Chondrocyte (in vitro differentiated cells): ENCODE measurements at places on chromosomes 16 and 17. TPM values are rescaled to one million over a fixed set of nuclear protein-coding genes. Genes with fewer than 3 reads are reported as not detected.

- peaks cover 18% of the 10 kb centered on the region for H3K4me1 ChIP-seq
- no peaks in the 10 kb centered on the region for H3K36me3 ChIP-seq
- DNase-seq = no peak
- H3K27me3 ChIP-seq = no peaks in the 10 kb centered on the region
- H3K4me3 ChIP-seq = no peak overlapping the region
Observed at GRCh38 chr16:75280331-75280804, 28.9 kb upstream of the BCAR1 start.

- H3K4me3 ChIP-seq = no peak overlapping the region
- peaks cover 1% of the 10 kb centered on the region for H3K27me3 ChIP-seq
- DNase-seq = no peak
Observed at GRCh38 chr17:77772899-77773358, 185.6 kb upstream of the TNRC6C start.

DNA sequence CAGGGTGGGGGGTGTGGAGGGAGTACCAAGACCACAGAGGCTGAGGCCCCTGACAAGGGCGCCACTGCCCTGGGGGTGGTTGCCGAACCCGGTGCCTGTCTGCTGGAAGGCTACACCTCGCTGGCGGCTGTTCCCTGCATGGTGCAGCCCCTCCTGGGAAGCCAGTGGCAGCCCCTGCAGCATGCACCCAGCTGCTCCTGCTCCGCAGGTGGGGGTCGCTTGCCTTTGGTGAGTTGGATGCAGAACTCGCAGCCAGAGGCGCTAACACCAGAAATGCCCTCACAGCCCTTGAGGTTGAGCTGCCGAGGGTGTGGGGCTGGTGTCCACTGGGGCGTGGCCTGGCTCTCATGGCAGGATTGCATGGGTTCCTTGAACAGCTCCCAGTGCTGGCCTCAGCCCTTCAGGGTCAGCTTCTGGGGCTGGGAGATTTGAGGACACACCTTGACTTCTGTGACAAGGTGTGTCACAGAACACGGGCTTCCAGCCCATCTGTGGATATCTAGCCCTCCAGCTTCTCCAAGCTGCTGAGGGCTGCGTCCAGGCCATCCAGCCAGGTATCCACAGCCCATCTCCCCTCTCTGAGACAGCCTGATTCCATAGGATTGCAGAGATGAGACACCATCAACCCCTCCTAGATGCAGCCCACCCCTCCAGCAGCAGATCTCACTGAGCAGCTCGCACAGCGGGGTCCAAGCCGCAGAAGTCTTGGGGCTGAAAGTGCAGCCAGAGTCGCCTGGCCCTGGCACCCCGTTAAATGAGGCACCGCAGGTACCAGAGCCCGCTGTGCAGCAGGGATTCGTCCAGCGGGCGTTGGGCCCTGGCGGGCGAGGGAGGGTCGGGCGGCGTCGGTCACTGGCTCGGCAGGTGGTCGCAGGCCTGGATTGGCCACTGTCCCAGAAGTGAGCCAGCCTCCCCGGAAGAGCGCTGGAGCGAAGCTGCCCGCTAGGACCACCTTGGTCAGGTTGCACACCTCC lies 586.3 kb downstream of the KCNJ18 start:
- H3K27me3 ChIP-seq = no peaks in the 10 kb centered on the region
- H3K27ac ChIP-seq = no peak overlapping the region
- no peaks in the 10 kb centered on the region for H3K36me3 ChIP-seq
- DNase-seq = peak; percentile 85
- no peak overlapping the region for H3K4me3 ChIP-seq
- no peaks in the 10 kb centered on the region for H3K4me1 ChIP-seq

GRCh38 chr16:21694609-21695008 lies 30.8 kb downstream of the OTOA start:
- no peak for DNase-seq
- H3K4me1 ChIP-seq = no peaks in the 10 kb centered on the region
- no peak overlapping the region for H3K27ac ChIP-seq

DNA sequence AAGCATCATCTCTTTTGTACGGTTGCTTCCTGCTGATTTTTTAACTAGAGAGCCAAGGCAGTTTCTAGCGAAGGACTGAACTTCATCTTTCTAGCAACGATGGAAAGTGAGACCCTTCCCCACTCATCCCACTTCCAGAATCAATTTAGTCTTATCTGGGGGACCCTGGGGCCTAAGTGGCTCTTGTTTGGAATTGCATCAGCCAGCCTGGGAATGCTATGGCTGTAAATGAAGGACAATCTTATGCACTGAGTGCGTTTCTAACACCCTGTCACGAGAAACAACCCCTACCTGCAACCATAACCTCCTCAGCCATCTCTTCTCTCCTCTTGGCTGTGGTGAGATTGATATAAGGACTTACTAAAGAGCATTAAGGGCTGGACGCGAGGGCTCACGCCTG lies 64.8 kb downstream of the ERCC4 start:
- H3K27ac ChIP-seq = no peak overlapping the region
- H3K27me3 ChIP-seq = no peaks in the 10 kb centered on the region
- no peak overlapping the region for H3K4me3 ChIP-seq
- peaks cover 6% of the 10 kb centered on the region for H3K4me1 ChIP-seq

The CYBA gene
- total RNA-seq = 13.4 to 55.1 TPM (median 51.7 TPM) in 3 replicates

The ASIC2 gene
- not detected in 3 replicates for total RNA-seq

DNA sequence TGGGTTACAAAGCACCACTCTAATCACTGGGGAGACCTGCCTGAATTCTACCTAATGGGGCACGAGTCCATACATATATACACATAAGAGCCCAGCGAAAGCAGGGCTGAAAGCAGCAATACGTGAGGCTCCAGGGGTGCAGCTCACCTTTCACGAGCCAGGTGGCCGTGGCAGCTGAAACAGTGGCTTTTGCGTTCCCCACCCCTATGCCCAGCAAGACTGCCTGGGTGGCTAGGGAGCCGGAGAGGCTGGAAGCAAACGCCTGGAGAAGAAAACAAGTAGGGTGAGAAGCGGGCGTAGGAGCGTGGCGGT lies 618 bp downstream of the RUSF1 start:
- no peaks in the 10 kb centered on the region for H3K27me3 ChIP-seq
- peak overlapping the region; percentile 88 for H3K4me3 ChIP-seq
- H3K4me1 ChIP-seq = peaks cover 33% of the 10 kb centered on the region
- H3K36me3 ChIP-seq = no peaks in the 10 kb centered on the region
- no peak for DNase-seq
